Fibroblast of lung (primary cell): ENCODE measurements at places on chromosomes 12 and 14.

DNA sequence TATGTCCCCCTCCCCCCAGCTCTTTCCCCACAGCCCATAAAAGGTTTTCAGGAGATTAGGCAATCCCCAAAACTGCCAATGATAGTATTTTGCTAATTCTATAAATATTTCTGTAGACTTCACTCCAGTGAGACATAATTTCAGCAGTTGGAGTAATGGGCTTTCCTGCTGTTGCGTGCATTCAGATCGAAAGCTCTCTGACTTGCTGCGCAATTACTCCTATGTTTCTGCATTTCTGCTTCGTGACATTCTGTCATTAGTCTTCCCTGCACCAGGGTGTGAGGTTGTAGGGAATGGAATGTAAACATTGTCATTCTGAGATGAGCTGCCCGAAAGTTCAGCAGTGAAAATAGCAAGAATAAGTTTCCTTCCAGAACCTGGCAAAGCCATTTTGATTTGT is 58.2 kb downstream of the SAMD4A start:
- DNase-seq, result peak; percentile 88

- DNase-seq, result no peak
These were observed 1.5 kb downstream of the RFLNA start for GRCh38 chr12:124296295-124296915.

DNA sequence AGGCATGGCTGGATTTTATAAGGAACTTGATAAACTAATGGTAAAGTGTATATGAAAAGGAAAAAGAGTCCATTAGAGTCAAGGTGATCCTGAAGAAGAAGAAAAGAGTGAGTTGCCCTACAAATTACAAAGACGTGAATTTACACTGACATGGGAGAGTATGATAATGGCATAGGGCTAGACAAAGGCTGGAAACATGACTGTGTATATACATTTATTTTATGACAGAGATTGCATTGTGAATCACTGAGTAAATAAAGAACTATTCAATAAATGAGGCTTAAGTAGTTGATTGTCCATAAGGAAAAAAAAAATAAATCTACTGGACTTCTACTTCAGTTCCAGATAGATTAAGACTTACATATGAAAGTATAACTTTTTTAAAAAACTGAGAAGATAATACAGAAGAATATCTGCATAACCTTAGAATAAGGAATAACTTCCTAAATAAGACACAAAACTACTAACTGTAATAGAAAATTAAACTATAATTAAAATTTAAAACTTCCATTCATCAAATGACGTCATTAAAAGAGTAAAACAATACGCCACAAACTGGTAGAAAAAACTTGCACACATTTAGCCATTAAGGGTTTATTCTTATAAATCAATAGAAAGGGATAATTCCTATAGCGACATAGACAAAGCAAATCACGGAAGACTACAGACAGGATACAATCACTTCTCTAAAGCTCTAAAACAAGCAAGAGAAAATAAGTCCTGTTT is 278.5 kb downstream of the NOVA1 start:
- DNase-seq, result no peak

- DNase-seq, result peak; percentile 76
These were observed 559 bp upstream of the CKAP4 start for GRCh38 chr12:106248312-106248845.

DNA sequence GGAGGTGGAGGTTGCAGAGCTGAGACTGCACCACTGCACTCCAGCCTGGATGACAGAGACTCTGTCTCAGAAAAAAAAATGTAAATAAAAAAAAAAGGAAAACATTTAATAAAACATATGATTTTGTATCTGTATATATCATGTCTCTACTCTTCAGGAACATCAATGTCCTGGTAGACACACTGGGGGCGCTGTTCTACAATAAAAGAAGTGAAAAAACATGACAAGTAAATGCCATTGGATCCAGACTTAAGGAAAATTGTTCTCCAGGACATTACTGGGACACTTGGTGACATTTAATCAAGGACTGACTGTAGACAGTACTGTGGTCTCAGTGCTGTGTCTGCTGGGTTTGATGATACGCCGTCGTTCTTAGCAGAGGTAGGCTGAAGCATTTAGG is 15.5 kb upstream of the KLC1 start:
- no peak for DNase-seq
